Skin of body (tissue), 3 donors: ENCODE measurements at places on chromosomes 4 and X. TPM values are rescaled to one million over a fixed set of nuclear protein-coding genes. Genes with fewer than 3 reads are reported as not detected.
A peak's percentile ranks its signal among the peaks of the same experiment; 100 is the strongest.

DNA sequence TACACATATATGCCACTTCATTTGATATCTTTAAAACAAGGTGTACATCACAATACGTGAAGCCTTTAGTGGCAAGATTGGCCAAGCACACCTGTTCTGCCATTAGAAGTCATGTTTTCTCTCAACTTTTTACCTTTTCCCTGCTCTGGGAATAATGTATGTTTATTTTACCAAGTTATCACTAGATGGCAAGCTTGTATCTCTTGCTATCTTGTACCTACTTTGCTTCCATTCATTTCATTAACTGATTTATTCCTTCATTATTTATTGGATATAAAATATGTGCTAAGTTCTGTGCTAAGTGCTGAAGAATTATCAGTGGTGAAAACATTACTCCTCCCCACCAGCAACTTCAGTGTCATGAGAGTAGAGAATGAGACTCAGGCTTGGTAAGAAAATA is 245.5 kb downstream of the ANK2 start:
- no peak for DNase-seq

GRCh38 chrX:8341814-8342590 is 122.6 kb upstream of the VCX3B start:
- no peak for DNase-seq

DNA sequence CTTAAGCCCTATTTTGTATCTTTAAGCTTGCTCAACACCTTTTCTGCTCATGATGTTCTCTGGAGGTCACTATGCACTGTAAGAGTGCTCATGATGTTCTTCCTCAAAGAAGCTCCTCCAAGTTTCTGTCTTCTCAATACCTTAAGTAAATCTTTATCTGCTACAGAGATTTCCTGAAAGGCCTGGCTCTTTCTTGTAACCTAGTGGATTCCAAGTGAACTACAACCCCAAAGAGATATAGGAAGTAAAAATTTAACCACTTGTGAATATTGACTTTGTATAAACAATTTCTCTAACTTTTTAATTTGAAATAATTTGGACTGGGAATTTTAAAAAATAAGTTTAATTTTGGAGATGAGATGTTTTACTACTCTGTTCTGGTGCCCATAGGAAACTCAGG is 39.3 kb upstream of the XK start:
- no peak for DNase-seq

GRCh38 chr4:121696581-121697461 is at the start of gene ANXA5:
Gene ANXA5 (minus strand): TSS chr4:121696980. CDS start chr4:121696589, 391 bp downstream.
- peak; percentile 74 for DNase-seq

GRCh38 chrX:3451571-3451970 is 105.1 kb upstream of the MXRA5 start:
- DNase-seq = peak; percentile 55

The PABPC4L gene
- total RNA-seq = 8.2 TPM

GRCh38 chr4:6516762-6517161 is 44.3 kb upstream of the PPP2R2C start:
- no peak for DNase-seq

GRCh38 chrX:46117234-46117633 is 428.0 kb downstream of the ZNF674 start:
- DNase-seq = no peak

- DNase-seq = no peak
Observed at GRCh38 chrX:40523852-40524251, 56.9 kb upstream of the ATP6AP2 start.

DNA sequence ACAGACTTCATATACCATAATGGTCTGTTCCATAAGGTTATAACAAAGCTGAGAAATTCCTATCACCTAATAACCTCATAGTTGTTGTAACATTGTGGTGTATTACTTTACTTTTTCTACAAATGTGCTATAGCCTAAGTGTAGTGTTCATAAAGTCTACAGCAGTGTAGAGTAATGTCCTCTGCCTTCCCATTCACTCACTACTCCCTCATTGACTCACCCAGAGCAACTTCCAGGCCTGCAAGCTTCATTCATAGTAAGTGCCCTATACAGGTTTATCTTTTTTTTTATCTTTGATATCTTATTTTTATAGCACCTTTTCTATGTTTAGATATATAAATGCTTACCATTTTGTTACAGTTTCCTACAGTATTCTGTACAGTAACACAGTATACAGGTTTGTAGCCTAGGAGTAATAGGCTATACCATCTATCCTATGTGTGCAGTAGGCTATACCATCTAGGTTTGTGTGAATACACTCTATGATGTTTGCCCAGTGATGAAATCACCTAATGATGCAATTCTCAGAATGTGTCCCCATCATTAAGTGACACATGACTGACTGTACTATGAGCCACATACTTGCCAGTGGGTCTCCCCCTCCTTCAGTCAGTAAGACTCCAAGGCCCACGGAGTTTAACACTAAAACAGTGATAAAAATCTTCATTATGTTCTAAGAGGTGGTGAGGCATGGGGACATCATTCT is 299.9 kb downstream of the UNC5C start:
- DNase-seq = no peak

The ODAM gene
- total RNA-seq = not detected

- DNase-seq = no peak
Observed at GRCh38 chr4:6889736-6890324, 19.8 kb upstream of the TBC1D14 start.

The PIN4 gene
- 7.8 TPM for total RNA-seq

- no peak for DNase-seq
Observed at GRCh38 chr4:76523593-76523992, 88.6 kb downstream of the SHROOM3 start.

The UGT2B17 gene
- total RNA-seq = not detected

GRCh38 chrX:11640089-11640488 is 25.6 kb downstream of the ARHGAP6 start:
- DNase-seq = peak; percentile 41

DNA sequence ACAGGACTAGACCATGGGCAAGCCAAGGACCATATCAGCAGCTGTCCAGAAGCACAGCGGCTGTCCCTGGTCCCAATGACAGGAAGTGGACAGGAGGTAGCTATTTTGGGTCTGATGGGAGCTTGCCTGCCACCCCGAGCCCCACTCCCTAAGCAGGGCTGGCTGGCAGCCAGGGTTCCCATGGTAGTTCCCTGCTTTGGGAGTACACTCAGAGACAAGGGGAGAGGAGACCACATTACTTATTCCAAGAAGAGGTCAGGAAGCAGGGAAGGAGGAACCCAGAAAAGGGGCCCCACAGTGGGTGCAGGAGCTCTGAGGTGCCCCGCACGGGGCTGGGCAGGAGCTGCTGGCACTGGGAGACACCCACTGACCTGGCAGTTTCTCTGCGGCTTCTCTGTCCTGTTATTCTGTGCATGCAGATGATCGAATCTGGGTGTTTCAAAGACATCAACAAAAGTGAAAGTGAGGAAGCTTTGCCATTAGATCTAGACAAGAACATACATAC is 36.3 kb downstream of the HTT-AS start:
- DNase-seq = no peak

DNA sequence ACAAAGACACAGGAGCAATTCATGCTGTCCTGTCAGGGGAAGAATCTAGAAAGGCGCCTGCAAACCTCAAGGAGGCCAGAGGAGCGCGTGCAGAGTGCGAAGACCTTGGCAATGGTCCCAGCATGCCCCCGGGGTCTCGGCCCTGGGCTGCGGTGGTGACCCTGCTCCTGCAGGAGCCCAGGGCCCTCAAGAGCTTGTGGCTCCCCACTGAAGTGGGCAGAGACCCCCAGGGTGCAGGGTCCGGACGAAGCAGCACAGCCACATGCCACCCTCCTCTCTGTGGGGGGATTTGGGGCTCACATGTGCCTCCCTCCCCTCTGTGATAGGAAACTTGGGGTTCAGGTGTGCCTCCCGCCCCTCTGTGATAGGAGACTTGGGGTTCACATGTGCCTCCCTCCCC is 39.3 kb downstream of the GAK start:
- DNase-seq = no peak

DNA sequence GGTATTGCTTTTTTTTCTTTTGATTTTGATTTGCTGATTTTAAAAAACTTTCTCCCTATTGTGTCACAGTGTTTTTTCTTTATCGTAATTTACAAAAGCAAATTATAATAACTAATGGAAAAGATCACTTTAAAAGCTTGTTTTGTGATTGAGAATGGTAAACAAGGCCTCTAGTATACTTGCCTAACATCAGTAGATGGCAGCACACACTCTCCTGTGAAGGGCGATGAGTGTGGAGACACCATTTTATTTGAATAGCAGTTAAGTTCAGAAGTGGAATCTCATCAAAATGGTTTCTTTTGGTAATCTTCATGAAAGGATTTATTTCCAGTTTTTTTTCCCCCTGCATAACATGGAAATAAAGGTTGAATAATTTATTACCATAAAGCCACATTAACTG is 72.3 kb downstream of the PAK3 start:
- no peak for DNase-seq

The ITIH6 gene
- total RNA-seq = 0.10 TPM

GRCh38 chr4:125016892-125017299 is 297.9 kb upstream of the FAT4 start:
- DNase-seq = no peak

DNA sequence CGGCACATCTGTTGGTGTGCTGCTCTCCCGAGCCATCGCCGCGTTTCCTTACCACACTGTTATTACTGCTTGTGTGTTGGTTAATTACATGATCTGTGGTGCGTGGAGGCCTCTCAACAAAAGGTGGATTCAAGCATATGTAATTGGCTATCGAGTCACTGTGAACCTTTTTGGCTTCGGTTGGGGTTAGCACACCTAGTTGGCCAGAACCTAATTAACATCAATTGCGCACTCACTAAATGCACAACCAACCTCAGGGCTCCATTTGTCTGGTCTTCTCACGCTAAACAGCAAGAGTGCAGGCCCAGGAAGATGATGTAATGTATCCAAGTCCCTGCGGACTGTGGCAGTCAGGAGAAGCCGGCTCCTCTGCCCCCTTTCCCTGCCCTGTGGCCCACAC is 17.4 kb downstream of the ENPP6 start:
- no peak for DNase-seq

DNA sequence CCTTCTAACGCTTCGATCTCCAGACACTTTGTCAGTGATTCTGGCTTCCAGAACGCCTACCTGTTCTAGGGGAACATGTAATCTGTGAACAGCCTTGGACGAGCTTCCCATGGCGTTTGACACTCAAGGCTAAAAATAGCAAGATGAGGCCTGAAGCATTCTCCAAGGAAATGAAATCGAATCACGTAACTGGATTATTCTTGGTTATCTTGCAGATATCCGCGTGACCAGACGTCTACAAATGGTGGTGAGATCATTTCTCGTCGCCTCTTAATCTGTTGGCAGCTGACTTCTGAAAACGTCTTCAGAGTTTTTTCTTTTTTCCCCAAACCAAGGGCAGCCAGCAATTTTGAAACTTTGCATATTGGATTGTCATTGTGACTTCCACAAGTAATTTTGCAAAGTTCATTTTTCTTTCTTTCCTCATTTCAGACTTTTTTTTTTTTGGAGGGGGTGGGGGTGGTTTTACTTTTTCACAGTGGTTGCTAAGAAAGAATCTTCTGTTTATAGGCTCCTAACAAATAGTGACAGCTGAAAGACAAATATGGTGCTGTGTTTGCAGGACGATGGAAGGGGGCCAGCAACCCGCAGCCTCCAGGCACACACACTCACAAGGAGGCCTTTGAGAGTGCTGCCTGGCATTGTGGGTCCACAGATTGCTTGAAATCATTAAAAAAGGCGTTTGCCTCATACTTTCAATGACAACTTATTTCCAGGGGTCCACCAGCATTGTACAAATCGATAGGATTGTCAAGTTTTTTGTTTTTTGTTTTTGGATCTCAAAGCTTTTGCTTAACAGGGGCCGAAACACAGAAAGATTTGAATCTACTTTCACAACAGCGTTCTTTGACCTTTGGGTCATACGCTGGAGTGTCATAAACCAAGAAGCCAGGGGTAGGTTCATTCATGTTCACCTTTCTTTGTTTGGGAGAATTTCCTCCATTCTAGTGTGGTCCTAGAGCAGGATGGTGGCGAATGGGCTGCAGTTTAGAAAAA is 32.4 kb upstream of the PDLIM3 start:
- peak; percentile 47 for DNase-seq

- DNase-seq = no peak
Observed at GRCh38 chr4:100797791-100798190, 280.0 kb upstream of the EMCN start.

The PACRGL gene
- 27.0 TPM for total RNA-seq

DNA sequence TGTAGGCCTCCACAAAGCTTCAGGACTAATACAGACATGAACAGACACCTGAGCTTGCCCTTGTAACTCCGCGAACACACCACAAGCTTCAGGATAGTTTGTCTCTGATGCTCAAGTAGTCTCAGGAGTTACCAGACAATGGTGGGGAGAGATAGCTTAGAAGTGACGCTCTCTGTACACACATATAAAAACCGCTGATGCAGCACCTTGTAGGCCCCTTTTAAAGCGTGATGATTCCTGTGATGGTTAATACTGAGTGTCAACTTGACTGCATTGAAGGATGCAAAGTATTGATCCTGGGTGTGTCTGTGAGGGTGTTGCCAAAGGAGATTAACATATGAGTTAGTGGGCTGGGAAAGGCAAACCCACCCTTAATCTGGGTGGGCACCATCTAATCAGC is 78.7 kb downstream of the MAGED4 start:
- no peak for DNase-seq

- DNase-seq = no peak
Observed at GRCh38 chr4:139904406-139904805, 238.8 kb downstream of the MGST2 start.

The SPANXA1 gene
- not detected for total RNA-seq

DNA sequence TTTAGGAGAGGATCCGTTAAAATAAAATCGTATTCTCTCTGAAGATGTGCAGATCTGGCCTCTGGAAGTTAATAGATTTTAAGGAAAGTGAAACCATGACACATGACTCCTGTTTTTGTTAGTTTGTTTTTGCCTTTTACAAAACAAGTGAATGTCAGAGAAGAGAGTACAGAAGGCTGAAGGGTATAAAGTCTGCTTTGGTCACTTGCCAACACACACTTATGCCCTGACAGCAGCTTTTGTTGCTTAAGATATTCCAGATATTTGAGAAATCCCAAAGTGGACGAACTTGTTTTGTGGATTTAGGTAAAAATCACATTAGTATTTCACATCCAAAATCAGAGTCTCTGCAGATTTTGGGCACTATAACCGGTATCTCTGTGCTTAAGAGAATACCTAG is 192.4 kb upstream of the RASGEF1B start:
- DNase-seq = no peak

GRCh38 chr4:173835903-173836302 is 305.9 kb upstream of the HAND2 start:
- no peak for DNase-seq

GRCh38 chr4:4317496-4318232 is 27.6 kb downstream of the ZBTB49 start:
- DNase-seq = no peak

The NDP gene
- total RNA-seq = 3.6 TPM

- no peak for DNase-seq
Observed at GRCh38 chr4:103021120-103021519, 1.6 kb upstream of the SLC9B1 start.

DNA sequence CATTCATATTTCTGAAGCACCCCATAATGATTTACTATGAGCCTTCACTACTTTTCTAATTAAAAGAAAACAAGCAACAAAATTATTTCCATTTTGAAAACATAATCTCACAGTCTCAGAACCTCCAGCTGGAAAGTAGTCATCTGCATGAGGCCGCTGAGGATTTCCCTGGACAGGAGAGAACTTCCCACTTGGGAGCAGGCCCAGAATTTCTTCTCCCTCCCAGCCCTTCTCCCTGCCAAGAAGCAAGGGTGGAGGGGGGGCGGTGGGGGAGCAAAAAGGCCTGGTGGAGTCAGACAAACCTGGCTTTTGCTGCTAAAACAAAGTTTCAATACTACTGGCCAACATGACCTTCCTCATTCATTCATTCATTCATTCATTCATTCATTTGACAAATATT is 167.3 kb downstream of the PJA1 start:
- DNase-seq = peak; percentile 51
